Tongue (tissue), 3 donors: ENCODE measurements at places on chromosomes 16 and 17. TPM values are rescaled to one million over a fixed set of nuclear protein-coding genes. Genes with fewer than 3 reads are reported as not detected.

DNA sequence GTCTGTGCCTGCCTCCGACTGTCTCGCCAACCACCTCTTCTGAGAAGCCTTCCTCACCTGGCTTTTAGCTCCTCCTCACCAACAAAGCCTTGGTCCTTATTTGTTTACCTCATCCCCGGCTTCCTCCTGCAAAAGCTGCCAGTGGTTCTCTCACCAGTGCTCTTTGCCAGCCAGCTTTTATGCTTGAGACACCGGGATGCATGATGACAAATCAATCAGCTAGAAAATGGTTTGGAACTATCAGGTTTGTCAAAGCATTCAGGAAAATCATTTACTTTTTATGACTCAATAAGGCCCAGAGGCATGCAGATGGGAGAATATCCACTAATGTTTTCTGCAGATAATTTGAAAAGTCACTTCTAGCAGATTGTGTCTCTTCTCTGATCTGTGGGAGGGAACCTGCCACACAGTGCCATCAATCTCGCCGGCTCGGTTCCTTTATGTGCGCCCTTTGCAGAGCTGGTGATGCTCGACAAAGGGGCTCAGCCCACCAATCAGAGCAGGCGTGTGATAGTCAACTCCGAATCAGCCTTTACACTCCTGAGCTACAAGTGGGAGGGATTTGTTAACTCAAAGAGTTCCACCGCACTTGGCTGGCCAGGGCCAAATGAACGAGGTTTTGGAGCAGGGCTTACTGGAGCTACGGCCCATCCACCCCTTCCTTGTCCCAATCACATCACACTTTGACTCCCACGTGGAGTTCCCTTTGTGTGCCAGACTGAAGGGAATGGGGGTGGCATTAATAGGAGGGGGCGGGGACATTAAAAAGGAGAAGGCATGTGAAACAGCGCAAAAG lies 85.8 kb downstream of the MRC2 start:
- DNase-seq: no peak

GRCh38 chr17:70137451-70138230 lies 31.7 kb upstream of the KCNJ2 start:
- peak; percentile 63 for DNase-seq

GRCh38 chr16:57279780-57280638 lies 4.5 kb downstream of the PLLP start:
- DNase-seq: no peak

DNA sequence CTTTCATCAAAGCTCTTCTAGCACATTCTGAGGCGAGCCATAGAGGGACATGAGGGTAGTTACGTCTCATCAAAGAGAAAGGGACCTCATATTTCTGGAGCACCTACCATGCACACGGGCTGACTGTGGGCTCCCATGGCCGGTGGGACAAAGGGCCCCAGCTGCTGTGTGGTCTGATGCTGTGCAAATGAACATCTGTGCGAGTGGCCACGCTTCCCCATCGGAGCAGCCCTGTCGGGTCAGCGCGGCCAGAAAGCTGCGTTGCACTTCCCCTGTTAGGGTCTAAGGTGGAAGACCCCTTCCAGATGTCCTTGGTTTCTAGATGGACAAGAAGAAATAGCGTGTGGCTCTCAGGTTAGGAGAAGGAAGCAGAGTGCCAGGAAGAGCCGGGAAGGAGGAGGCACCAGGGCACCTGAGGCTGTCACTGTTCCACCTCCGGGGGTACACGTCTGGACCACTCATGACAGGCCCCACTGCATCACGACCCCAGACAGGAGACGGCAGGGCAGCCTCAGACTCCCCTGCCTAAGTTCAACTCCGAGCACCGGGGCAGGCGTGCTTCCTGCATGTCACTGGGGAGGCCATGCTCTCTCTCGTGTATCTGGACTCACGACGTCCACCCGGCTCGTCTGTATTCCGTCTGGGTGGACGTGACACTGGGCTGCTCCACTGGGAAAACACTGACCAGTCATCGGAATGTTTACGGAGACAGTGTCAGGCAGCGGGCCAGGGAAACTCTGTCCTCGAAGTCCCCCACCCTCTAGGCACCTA lies 8.5 kb upstream of the BAIAP2 start:
- no peak for DNase-seq

DNA sequence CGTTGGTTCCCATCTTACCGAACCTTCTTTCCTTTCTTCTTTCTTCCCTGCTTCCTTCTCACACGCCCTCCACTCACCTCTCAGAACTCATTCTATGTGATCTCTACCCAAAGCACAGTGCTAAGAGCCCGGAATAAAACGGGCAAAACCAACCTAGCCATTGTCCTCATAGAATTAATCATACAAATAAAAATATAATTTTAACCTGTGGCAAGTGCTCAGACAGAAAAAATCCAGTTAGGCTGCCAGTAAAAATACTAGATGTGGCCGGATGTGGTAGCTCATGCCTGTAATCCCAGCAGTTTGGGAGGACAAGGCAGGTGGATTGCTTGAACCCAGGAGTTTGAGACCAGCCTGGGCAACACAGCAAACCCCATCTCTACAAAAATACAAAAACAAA lies 27.0 kb downstream of the BMERB1 start:
- DNase-seq: no peak

DNA sequence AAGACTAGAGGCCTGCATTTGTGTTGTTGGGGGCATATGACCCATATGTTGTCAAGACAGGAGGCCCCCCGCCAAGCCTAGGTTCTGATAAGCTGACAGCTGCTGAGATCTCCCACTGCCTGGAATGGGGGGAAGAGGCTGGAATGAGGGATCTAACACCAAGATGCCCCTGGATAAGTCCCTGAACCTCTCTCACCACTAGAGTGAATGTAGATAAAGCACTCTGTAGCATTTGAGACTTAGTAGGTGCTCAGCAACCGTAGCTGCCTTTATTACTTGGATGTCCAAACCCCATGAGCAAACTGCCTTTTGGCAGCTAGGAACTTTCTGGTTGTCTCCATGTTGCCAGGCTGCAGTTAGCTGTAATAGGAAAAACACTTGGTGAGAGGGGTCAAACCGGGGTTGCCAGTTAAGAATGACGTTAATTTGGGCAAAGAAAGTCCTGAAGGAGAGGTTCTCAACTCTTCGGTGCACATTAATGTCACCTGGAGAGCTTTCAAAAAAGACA lies 4.4 kb upstream of the RASL10B start:
- DNase-seq: no peak

DNA sequence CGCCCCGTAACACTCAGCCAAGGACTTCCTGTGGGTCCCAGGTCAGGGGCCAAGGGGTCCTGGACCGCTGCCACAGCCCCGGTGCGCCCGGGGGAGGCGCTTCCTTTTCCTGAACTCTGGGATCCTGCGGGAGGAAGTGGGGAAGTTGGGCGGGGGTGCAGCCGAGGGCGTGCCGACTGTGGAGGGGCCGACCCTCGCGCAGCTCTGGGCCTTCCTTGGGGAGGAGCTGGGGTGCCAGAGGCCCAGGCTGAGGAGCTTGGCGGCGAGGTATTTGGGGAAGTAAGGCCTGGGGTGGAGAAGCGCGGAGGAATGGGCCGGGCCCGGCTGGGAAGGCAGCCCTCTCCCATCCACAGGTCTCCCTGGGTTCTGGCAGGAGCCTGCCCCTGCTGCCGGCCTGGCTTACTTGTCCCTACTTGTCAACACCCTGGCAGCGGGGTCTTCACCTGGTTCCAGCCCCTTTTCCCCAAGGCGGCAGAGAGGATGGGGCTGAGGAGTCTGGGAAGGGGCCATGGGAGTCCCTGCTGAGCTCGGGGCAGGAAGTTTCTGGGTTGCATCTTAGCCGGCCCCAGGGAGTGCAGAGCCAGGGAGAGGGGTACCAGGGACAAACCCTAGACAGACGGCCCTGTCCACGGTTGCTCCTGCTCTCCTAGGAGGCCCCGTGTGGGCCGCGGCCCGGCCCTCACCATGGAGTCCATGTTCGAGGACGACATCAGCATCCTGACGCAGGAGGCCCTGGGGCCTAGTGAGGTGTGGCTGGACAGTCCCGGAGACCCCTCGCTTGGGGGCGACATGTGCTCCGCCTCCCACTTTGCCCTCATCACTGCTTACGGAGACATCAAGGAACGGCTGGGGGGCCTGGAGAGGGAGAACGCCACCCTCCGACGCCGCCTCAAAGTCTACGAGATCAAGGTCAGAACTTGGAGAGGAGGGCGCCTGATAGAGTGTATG lies 1.7 kb downstream of the TBKBP1 start:
- DNase-seq: peak; percentile 62

- DNase-seq: no peak
These were observed 10.5 kb upstream of the SALL1 start for GRCh38 chr16:51161440-51162195.

DNA sequence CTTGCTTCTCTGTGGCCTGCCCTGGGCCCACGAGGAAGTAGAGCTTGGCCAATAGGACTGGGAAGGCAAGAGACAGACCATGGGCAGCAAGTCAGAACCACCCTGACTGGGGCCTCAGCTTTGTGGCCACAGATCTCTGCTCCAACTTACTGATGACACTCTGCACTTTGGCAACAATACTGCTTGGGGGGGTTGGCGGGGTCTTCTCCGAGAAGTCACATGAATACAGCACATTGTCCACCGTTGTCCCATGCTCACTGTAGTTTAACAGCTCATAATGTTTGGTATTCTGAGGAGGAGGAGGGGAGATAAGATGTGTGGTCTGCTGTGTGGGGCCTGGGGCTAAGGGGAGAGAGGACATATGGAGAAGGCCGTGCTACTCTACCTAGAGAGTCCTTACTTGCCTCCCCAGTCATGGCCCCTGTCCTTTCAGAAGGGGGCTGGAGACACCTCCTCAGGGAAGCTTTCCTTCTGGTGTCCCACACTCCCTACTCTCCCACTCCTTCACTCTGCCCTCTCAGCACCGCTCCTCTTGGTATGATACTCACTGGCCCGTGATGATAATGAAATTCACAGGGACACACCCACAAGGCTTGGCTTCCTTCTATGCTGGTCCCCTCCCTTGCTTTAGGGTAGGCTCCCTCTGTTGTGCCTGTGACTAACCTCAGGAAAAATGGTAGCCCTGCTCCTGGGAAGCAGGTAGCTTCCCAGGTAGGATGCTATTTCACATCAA lies 4.0 kb upstream of the DHRS13 start:
- no peak for DNase-seq

- DNase-seq: peak; percentile 66
These were observed 6.4 kb upstream of the FOXJ1 start for GRCh38 chr17:76147211-76148014.

DNA sequence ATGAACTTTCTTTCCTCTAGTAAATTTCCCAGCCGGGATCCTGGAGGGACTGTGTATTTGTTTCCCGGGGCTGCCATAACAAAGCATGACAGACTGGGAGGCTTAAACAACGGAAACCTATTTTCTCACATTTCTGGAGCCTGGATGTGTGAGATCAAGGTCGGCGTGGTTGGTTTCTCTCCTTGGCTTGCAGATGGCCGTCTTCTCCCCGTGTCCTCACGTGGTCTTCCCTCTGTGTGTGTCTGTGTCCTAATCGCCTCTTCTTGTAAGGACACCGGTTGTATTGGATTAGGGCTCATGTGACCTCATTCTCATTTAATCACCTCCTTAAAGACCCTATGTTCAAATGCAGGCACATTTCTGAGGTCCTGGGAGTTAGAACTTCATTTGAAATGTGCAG lies 22.0 kb upstream of the USP10 start:
- DNase-seq: peak; percentile 24

GRCh38 chr17:66747578-66748275 lies 87.2 kb upstream of the CACNG5 start:
- DNase-seq: no peak

- no peak for DNase-seq
These were observed 79.7 kb upstream of the BRD7 start for GRCh38 chr16:50448522-50448921.

DNA sequence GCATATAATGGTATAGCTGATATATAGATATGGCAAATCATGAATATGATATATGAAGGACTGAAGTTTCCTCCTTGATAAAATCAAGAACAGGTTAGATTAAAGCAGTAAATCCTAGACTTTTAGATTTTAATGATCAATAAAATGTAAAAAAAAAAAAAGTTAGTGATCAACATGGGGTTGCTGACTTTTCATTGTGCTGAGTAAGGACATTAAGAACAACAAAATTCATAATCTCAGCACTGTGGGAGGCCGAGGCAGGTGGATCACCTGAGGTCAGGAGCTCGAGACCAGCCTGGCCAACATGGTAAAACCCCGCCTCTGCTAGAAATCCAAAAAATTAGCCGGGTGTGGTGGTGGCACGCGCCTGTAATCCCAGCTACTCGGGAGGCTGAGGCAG lies 10.4 kb upstream of the CHD3 start:
- no peak for DNase-seq

DNA sequence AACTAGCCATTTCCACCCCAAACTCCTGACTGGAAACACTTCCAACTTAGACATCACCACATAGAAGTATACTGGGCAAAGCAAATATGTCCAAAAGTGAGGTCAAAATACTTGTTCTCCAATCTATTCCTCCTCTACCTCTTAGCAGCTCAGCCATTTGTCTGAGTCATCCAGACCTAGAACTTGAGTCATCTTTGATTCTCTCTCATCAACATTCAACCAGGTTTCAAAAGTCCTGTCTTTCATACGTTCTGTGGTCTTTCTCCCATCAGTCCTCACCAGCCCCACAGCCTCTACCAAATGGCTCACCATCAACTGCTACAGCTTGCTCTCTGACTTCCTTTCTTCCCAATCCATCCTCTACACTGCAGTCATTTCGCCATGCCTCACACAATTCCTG lies 6.8 kb downstream of the ANKFY1 start:
- no peak for DNase-seq

DNA sequence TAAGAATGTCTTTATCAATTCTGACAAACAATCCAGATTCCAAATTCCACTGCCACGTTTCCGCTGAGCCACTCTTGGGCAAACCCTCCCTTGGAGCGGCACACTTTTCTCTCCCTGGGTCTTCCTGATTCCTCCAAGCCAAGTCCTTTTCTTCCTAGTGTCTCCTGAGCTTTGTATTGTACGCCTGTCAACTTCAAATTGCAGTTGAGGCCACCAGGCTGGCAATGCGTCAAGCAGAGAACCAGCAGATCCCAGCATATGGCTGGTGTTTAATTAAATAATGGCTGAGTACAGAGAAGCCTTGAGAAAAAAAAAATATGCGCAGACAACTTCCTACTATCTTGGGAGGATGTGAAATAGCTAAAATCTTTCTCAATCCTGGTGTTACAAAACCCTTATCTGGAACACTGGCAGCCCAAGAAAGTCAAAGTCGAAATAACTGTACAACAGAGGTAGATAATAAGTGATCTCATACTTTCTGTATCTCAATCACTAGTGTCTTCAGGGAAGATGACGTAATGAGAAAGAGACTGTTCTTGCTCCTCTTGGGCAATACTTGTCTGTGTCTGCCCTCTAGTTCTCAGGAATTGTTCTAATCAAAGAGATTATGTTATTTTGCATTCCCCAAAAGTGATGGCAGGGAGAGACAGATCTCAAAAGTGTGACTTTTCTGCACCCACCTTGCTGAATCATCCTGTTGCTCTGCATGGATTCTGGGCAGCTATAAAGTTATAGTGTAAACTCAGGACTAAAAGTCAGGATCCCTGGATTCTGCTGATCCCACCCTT lies 15.0 kb downstream of the SMIM36 start:
- no peak for DNase-seq

- DNase-seq: peak; percentile 87
These were observed 249.5 kb upstream of the RBFOX1 start for GRCh38 chr16:7083096-7083495.

EVPL gene
- total RNA-seq: 42.3 TPM

KRT33B gene
- total RNA-seq: 0.21 TPM

LRRC3C gene
- not detected for total RNA-seq

EVPLL gene
- total RNA-seq: 3.5 TPM

CCDC144A gene
- 3.3 TPM for total RNA-seq

PNMT gene
- total RNA-seq: 2.4 TPM

SNX20 gene
- total RNA-seq: 0.41 TPM

PYDC1 gene
- total RNA-seq: not detected

PLA2G10 gene
- not detected for total RNA-seq

CDH3 gene
- total RNA-seq: 16.3 TPM

MT4 gene
- not detected for total RNA-seq
